Esophagus muscularis mucosa (tissue), 4 donors: ENCODE measurements at places on chromosomes 6 and 20. TPM values are rescaled to one million over a fixed set of nuclear protein-coding genes. Genes with fewer than 3 reads are reported as not detected.

DNA sequence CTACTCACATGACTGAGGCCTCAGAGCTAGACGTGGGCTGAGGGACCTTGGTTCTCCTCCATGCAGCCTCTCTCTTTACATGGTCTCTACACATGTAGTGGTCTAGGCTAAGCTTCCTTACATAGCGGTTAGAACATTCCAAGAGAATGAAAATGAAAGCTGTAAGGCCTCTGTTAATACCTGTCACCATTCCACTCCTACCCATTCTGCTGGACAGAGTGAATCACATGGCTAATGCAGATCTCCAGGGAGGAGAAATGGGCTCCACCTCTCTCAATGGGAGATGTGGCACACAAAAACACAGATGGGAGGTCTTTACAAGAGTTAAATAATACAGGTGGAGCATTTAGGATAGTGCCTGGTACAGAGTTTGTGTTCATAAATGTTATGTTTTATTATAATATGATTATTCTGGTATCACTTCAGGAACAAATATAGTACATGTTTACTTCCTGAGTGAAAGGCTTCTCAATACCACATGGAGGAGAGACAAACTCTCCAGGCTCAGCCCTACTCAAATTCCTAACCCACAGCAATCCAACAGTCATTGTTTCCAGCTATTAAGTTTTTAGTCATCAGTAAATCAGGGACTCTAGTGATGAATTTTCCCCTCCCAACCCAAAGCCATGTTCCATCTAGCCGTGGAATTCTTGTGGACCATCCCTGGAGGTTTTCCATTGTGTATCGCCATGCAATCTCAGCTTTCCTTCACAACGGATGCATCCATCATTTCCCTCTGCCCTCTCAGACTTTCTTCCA lies 57.9 kb downstream of the ISM1 start:
- H3K27me3 ChIP-seq = no peaks in the 10 kb centered on the region
- no peak overlapping the region for H3K27ac ChIP-seq
- peaks cover 4% of the 10 kb centered on the region for H3K4me1 ChIP-seq
- DNase-seq = no peak
- H3K36me3 ChIP-seq = no peaks in the 10 kb centered on the region

CTAGE9 gene
- not detected for total RNA-seq

SLC22A1 gene
- 0.33 TPM for total RNA-seq

- no peaks in the 10 kb centered on the region for H3K27me3 ChIP-seq
- no peaks in the 10 kb centered on the region for H3K4me1 ChIP-seq
- H3K27ac ChIP-seq = no peak overlapping the region
- H3K36me3 ChIP-seq = no peaks in the 10 kb centered on the region
Measured at GRCh38 chr6:70385901-70386300, 27.4 kb upstream of the FAM135A start.

CST2 gene
- 2.1 TPM for total RNA-seq

DNA sequence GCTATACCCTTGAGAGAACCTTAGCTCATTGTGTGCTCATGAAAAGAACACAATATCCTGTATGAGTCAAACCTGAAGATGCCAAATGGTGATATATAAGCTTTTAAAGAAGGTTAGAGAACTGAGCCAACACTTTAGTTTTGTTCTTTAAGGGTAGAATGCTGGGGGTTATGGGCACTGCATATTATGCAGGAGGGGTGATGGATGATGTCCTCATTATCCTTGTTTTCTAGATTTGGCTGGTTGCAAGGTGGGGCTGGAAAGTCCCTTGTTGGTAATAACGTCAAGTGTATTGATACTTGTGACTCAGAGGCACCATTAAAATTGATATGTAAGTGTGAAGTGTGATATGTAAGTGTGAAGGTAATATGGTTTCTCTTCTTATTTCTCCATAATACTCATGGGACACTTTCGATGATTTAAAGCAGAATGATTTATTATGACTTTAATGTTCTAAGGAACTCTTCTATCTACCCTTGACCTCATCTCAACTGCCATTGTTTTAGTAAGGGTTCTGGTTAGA lies 113.7 kb upstream of the DTNBP1 start:
- no peaks in the 10 kb centered on the region for H3K27me3 ChIP-seq
- no peak for DNase-seq
- H3K27ac ChIP-seq = no peak overlapping the region
- no peak overlapping the region for H3K4me3 ChIP-seq
- no peaks in the 10 kb centered on the region for H3K4me1 ChIP-seq

- H3K27ac ChIP-seq = no peak overlapping the region
- H3K27me3 ChIP-seq = no peaks in the 10 kb centered on the region
- H3K36me3 ChIP-seq = peaks cover 2% of the 10 kb centered on the region
- no peak overlapping the region for H3K4me3 ChIP-seq
- DNase-seq = no peak
Measured at GRCh38 chr6:143952947-143953701, 54.9 kb downstream of the PLAGL1 start.

- H3K4me3 ChIP-seq = no peak overlapping the region
- H3K4me1 ChIP-seq = peaks cover 2% of the 10 kb centered on the region
- no peak overlapping the region for H3K27ac ChIP-seq
- peak; percentile 42 for DNase-seq
- no peaks in the 10 kb centered on the region for H3K36me3 ChIP-seq
- H3K27me3 ChIP-seq = peaks cover 7% of the 10 kb centered on the region
Measured at GRCh38 chr20:51162015-51162414, 139.1 kb upstream of the KCNG1 start.

- H3K36me3 ChIP-seq = peaks cover 29% of the 10 kb centered on the region
- no peak overlapping the region for H3K4me3 ChIP-seq
- no peaks in the 10 kb centered on the region for H3K27me3 ChIP-seq
- H3K4me1 ChIP-seq = no peaks in the 10 kb centered on the region
- DNase-seq = no peak
Measured at GRCh38 chr6:158316022-158316421, 3.8 kb downstream of the TULP4 start.
